ENCODE measurements at places on chromosomes 16 and 17.

DNA sequence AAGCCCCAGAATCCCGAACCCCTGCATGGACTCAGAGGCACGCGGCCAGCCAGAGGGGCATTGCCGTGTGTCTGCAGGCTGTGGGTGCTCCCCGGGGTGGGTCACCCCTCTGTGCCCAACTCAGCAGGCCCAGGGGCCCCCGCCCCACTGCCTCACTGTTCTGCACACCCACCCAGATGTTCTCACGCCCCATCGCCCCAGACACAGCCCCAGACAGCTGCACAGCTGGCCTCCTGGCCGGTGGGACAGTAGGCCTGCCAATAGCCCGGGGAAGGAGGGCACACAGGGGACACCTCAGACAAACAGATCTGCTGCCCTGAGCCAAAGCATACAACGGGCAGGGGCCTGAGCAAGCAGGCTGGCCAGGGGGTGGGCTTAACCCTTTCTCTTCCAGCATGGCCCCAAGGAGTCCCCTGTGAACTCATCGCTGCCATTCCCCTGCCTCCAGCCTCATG, 27.6 kb upstream of the NXPH3 start:
- no peak for DNase-seq

DNA sequence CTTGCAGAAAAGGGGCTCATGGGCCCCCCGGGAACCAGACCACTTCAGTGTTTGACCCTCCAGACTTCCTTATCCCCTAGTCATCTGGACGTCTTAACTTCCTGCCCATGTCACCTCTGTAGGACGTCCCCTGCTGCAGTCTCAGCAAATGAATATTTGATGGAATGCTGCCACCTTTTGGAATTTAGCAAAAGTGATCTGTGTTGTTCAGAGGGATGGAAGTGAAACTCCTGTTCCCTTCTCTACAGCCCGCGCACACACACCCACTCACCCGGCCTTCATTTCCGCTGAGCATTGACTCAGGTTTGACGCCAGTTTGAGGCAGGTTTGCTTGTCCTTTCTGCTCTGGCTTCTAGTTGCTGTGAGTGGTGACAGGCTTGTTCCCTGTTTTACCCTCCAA, 507.2 kb upstream of the EEF2KMT start:
- no peak for DNase-seq

- DNase-seq, result no peak
Observed at GRCh38 chr16:19854543-19854876, 30.1 kb downstream of the GPRC5B start.

- no peak for DNase-seq
Observed at GRCh38 chr17:66526827-66527226, 224.4 kb downstream of the PRKCA start.

GRCh38 chr17:74404789-74405188, 27.1 kb upstream of the GPRC5C start:
- DNase-seq, result no peak
